ENCODE measurements at places on chromosomes 1 and 21.

DNA sequence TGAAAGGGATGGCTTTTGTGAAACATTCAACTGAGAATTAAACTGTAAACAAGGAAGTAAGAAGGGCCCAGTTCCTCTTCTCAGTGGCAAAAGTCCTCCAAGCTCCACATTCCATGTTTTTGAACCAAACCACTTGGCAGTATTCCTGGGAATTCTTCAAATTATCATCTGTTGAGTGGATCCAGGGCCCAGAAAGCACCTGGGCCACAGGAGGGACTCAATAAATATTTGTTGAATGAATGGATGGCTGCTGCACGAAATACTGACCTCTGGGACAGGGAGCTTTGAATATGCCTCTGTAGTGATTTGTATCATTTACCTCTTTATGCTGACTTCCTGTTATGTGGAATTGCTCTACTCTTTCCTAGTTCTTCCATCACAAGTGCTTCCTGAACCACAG lies 4.7 kb downstream of the SLC35F3 start:
- no peak overlapping the region for H3K4me3 ChIP-seq
- H3K4me1 ChIP-seq: peaks cover 5% of the 10 kb centered on the region
- DNase-seq: no peak
- no peak overlapping the region for H3K27ac ChIP-seq

DNA sequence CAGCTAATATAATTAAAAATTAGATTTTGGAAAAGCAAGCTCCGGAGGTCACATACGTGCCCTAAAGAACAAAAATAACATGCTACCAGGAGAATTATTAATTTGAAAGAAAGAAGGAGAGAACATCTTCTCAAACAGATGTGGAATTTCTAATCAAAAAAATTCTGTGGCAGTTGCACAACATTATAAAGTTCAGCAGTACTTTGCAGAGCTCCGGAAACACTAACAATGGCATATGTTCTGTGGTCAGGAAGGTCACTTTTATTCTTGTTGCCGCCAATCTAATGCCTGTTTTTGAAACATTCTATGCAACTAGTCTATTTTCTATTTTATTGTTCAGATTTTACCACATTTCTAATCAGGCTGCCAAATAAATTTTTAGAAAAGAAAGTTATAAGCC lies 186.8 kb downstream of the SMYD3 start:
- no peak for DNase-seq
- H3K27ac ChIP-seq: no peak overlapping the region
- no peaks in the 10 kb centered on the region for H3K27me3 ChIP-seq
- H3K4me3 ChIP-seq: no peak overlapping the region

DNA sequence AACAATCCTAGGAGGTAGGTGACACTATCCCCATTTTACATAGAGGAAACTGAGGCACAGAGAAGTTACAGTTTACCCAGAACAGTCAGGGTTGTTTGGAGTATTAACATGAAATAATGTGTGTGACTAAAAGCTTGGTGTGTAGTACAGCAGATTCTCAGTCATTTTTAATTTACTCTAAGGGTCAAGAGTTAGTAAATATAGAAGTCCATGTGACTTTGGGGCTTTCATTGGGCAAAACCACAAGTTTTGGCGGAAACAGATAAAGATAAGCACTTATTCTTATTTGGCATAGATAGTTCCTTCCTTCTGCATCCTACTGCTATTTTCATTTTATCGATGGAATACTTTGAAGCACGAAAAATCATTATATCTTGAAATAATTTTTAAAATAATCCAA lies 128.5 kb downstream of the DNM3 start:
- no peaks in the 10 kb centered on the region for H3K36me3 ChIP-seq
- H3K4me3 ChIP-seq: no peak overlapping the region
- no peak overlapping the region for H3K27ac ChIP-seq
- H3K4me1 ChIP-seq: peaks cover 3% of the 10 kb centered on the region
- H3K27me3 ChIP-seq: no peaks in the 10 kb centered on the region
- no peak for DNase-seq

DNA sequence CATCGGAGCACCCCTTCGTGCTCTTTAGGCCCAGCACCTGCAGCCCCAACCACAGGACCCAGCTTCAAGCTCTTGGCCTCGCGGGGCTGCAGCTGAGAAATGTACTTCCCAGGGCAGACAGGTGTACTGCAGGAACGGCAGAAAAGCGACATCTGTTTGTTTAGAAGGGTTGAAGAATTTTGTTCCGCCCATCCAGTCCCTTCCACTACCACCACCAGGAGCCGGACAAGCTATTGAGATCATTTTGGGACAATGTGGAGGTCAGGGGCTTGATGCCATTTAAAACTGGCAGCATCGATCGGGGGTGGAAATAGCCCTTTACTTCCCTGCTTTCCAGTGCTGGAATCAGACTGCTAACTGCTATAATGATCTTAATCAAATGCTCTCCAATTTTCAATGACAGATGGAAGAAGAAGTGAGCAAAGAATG lies 1.7 kb downstream of the SERTAD4 start:
- peaks cover 36% of the 10 kb centered on the region for H3K4me1 ChIP-seq
- no peaks in the 10 kb centered on the region for H3K27me3 ChIP-seq
- DNase-seq: no peak
- no peaks in the 10 kb centered on the region for H3K36me3 ChIP-seq

DNA sequence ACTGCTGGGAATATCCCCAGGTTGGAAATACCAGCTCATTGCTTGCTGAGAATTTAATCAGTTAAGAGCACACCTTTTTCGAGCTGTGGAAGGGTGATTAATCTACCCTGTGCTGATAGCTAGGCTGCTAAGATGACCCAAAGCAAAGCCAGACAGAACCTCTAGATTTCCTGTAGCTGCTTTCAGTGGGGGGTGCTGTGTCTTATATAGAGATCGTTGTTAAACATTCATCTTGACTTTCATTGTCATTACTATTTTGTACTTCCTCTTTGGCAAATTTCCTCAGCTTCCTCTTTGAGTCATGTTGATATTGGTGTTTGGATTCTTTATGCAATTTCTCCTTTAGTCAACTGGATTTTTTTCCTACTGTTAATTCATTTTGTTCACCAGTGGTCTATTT lies 155.3 kb downstream of the DISC1 start:
- H3K27ac ChIP-seq: no peak overlapping the region
- no peaks in the 10 kb centered on the region for H3K27me3 ChIP-seq
